GM10248 (cell line): ENCODE measurements at places on chromosomes 6 and 20.

GRCh38 chr6:140441256-140441655 lies 1066.8 kb upstream of the CITED2 start:
- DNase-seq, result no peak

DNA sequence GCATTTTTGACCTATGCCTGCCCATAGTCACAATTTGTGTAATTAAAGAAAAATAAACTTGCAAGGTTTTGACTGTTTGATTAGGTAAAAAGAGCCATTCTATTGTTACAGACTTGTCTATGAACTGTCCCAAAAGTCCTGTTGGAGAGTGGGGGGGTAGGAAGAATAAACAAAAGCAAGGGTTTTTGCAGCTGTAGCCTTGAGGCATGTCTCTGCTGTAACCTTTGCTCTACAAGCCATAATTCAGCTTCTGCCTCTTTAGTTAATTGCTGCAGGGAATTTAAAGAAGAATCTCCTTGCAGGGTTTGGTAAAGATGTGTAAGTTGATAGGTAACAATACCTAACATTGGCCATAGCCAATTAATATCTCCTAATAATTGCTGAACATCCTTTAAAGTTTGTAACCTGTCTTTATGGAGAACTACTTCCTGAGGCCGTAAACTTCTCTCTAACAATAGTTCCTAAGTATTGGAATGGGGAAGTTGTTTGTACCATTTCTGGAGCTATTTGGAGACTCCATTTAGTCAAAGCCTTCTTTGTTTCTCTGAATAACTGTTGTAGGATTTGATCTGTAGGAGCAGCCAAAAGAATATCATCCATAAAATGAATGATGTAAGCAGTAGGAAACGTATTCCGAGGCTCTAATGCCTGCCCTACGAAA lies 7.9 kb upstream of the ABHD12 start:
- no peak for DNase-seq

- DNase-seq, result no peak
Observed at GRCh38 chr6:165877192-165877591, 214.2 kb upstream of the PDE10A start.

GRCh38 chr20:64189530-64189966 lies 25.3 kb downstream of the MYT1 start:
- no peak for DNase-seq

- no peak for DNase-seq
Observed at GRCh38 chr20:48930035-48930434, 8.5 kb downstream of the ARFGEF2 start.
